Cerebellar nuclear complex (tissue), 1 donor: ENCODE measurements at places on chromosomes 3 and 15.

GRCh38 chr15:94526071-94526689 lies 294.8 kb downstream of the MCTP2 start:
- DNase-seq = no peak

GRCh38 chr3:123449997-123450604 lies 1.2 kb upstream of the ADCY5 start:
- DNase-seq = no peak

GRCh38 chr3:46386205-46386604 lies 15.5 kb downstream of the CCR5 start:
- no peak for DNase-seq

DNA sequence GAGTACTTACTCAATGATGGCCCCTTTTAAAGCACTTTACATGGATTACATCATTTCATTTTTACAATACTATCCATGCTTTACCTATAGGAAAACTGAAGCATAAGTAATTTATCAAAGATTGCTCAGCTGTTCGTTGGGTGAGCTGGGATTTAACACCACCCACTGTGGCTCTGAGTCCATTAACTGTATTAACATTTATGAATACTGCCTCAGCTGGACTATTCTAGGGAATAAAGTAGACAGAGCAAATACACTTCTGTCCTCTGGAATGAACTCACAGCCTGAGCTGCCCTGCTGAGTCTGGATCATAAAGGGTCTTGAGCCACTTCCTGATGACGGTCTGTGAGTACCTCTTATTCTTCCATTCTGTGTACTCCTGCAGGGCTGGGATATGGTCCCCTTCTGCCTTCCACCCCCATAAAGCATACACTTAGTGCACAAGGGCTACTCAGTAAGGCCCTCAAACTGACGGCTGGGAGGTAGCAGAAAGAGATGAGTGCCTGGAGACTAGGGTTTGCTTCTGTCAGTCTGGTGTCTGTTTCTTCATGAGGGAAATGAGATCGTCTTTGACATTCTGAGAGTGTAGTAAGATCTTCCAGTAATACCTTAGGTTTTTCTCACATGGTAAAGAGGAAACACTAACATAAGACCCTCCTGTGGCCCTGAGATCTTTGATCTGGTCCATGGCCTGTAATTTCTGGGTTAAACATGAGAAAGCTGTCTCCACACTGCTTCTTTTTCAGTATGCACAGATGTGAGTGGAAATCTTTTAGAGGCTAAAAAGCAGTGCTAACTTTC lies 12.6 kb upstream of the ST6GAL1 start:
- DNase-seq = no peak

DNA sequence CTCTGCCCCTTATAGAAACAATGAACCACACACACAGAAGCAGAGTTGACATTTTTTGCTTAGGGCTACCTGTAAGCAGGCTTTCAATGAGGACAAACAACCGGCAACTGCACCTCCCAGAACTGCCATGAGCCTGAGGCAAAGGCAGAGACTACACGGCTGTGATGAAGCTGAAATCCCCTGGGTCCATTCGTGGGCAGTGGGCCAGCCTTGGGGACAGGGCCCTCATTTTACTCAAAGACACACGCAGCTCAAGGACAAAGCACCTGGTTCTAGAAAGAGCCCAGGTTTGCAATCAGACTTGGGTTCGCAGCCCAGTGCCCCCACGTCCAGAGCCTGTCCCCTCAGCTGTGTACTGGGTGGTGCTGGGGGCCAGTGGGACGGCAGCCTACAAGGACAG lies 17.9 kb downstream of the FAM174B start:
- no peak for DNase-seq

DNA sequence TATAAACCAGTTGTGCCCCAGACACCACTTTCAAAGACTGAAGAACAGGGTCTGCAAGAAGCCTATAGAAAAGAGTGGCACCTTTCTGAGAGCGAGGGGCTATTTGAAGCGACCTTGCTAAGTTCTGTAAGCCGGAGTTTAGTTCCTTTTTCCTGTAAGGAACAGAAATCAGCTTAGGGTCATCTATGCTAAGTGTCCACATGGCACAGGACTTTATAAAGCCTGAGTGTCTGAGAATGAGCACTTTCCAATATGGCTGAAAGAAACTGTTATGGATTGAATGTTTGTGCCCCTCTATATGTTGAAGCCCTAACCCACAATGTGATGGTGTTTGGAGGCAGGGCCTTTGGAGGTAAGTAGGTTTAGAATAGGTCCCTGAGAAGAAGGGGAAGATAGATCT lies 4.0 kb upstream of the A4GNT start:
- DNase-seq = no peak

DNA sequence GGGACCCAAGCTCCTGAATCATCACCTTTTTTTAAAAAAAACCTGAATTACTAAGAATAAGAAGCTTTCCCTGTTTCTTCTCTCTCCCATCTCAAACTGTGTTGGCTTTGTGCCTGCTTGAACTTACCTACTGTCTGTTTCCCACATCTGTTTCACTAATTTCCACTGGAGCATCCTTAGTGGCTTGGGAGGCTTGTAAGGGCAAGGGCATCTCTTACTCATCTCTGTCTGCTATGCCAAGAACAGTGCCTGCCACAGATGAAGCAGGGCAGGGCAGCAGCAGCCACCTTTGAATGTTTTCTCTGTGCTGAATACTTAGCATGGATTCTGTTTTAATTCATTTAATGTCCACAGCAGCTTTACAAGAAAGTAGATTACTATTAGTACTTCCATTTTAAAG lies 42.3 kb downstream of the SNRK start:
- no peak for DNase-seq

DNA sequence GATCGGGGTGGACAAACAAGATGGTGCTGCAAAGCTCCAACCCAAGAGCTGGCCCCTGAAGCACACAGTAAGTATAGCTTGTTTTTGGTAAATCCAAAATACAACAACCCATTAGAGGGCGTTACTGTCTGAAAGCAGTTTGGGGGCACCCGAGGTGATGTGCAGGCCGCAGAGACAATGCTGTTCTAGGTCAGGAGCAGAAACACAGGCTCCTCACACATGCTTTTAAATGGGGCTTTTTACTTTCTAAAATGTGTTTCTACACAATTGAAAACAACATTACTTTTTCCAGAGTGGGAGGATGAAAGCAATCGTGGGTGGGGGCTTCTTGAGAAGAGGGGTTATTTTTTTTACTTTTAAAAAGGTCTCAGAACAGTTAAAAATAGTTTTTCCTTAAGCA lies 1029.3 kb upstream of the CFAP20DC start:
- no peak for DNase-seq

GRCh38 chr3:2938711-2939110 lies 171.5 kb downstream of the IL5RA start:
- no peak for DNase-seq

DNA sequence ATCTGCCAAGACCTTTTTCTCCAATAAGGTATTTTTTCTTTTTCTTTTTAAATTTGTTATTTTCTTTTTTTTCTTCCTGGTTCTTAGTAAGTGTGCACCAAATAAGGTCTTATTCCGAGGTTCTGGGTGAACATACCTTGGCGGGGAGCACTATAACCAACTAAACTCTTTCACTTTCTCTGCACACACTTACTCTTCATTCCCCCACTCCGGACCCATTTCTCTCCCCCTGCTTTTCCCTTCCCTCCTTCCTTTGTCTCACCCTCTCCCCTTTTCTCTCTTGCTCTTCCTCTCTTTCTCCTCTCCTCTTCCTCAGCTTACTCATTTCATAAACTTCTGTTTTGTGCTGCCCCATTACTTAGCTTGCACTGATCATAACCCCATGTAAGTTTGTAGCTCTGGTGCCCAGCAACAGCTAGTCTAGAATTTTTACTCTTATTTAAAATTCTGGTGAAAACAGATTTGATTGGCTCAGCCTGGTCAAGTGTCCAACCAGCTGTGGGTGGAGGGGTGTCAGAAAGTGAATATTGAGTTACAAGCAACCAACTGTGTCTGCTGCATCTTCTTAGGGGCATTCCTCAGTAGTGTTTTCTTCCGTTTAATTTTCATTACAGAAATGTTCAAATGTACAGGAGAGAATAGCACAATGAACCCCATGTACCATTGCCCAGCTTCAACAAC lies 297.5 kb downstream of the SHQ1 start:
- DNase-seq = no peak
